ENCODE measurements at places on chromosomes 1 and 21.

- peak; percentile 77 for DNase-seq
These were observed 9.8 kb downstream of the EDN2 start for GRCh38 chr1:41474490-41475271.

DNA sequence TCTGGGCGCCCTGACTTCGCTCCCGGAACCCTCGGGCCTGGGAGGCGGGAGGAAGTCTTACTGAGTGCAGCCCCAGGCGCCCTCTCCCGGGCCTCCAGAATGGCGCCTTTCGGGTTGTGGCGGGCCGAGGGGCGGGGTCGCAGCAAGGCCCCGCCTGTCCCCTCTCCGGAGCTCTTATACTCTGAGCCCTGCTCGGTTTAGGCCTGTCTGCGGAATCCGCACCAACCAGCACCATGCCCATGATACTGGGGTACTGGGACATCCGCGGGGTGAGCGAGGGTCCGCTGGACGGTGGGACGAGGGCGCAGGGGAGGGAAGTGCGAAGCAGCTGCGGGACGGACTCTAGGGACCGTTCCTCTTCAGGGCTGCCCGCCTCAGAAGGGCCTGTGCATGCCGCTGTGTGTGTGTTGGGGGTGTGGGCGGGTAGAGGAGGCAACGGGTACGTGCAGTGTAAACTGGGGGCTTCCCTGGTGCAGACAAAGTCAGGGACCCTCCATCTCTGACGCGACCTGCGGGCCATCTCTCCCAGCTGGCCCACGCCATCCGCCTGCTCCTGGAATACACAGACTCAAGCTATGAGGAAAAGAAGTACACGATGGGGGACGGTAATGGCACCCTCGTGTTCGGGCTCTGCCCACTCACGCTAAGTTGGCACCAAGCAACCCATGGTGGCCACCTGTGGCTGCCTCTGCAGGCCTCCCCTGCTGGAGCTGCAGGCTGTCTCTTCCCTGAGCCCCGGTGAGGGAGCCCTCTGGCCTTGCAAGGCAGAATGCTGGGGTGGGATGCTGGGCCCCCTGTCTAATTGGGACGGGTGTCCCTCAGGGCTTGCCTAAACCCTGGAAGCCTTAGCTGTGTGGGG is at the start of gene GSTM1:
Gene GSTM1 (plus strand): TSS at position 177 of the 859 bp plus-strand sequence. CDS start 57 bp downstream, at position 234.
- no peak for DNase-seq

DNA sequence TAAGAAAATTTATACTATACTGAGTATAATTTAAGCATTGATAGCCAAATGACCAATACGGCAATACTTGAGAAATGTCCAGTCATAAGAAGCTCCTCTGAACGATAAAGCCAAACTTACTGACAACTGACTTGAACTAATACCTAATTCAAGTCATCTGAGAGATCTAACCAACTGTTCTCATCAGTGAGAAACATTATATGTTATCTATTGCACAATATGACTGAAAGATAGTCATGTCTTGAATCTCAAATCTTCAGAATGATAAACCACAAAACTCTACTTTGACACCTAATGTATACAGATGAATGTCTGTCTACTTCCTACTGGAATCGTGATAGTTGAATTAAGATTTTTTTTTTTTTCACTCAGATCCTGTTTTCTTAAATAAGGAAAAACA is 39.0 kb downstream of the APP start:
- no peak for DNase-seq

DNA sequence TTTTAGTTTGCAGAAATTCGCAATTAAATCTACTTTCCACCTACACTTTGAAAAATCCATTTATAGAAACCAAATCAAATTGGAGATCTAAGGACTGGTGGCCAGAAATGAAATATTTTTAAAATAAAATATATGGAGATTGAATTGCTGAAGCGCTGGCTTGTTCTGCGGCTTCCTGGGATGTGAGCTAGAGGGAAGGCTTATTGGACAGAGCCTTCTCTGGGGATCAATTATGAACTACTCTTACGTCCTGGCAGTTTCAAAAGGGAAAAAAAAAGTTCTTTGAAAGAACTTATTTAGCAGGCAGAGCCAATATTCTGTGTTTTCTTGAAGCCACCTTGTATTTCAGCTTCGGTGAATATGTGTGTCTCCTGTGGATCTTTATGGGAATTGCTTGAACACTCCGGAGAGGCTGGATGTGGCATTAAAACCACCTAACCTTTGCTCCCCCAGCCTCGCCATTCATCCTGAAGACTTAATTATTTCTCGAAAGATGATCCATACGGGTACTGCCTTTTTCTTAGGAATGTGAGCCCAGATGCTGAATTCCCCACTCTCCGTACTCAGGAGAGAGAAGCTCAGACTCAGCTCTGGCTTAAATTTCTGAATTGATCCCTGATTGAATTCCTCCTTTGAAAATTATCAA is 478.9 kb upstream of the VAMP3 start:
- DNase-seq: no peak

GRCh38 chr1:20702416-20702815 is 15.4 kb downstream of the KIF17 start:
- no peak for DNase-seq

DNA sequence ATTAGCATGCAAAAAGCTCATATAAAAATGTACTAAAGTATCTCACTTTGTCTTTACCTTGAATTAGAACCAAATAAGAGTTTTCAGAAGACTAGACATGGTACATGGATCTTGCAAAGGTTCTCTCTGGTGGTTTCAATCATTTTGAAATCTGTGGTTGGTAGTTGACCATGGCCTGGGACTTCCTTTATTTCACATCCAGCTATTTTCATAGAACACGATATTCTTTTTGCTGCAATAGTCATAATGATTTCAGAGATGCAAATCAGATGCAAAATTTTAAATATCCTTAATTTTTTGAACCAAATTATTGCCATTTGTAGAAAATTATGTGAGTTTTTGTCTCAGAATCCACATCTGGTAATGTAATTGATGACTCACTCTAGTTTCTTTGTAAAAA is 375.1 kb upstream of the ZP4 start:
- no peak for DNase-seq

DNA sequence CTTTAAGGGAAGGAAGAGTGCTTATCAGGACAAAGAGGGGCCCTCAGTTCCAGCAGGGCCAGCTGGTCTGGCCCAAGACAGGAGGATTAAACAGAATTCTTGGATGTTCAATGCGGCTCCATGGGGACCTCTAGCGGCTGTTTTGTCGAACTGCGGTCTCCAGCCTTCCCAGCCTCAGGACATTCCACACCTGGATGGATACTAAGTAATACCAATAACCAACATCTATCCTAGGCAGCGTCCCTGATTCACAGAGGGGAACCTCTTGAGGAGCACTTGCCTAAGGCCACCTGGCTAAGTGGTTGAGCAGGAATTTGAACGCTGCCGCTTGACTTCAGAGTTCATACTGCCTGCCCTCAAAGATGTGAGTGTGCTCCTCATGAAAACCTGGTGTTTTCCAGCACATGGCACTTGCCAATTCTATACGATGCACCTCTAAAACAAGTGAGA is 15.5 kb upstream of the CD247 start:
- DNase-seq: peak; percentile 5

DNA sequence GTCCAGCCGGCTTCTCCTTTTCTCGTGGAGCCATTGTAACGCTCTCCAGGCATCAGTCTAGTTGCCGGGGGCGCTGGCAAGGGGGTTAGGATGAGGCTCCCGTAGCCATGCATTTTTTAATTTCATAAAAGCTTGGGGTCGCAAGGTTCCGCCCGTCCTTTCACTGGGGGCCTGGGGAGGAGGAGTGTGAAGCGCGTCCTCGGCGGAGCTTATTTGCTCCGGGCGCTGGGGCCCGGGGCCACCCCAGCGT is 1.6 kb downstream of the ADGRL2 start:
- DNase-seq: no peak

- no peak for DNase-seq
These were observed 7.0 kb downstream of the S100B start for GRCh38 chr21:46597896-46598343.

- no peak for DNase-seq
These were observed 119.1 kb upstream of the GALNT2 start for GRCh38 chr1:229947968-229948367.

GRCh38 chr1:115275216-115275615 is 62.8 kb downstream of the NGF start:
- DNase-seq: no peak

DNA sequence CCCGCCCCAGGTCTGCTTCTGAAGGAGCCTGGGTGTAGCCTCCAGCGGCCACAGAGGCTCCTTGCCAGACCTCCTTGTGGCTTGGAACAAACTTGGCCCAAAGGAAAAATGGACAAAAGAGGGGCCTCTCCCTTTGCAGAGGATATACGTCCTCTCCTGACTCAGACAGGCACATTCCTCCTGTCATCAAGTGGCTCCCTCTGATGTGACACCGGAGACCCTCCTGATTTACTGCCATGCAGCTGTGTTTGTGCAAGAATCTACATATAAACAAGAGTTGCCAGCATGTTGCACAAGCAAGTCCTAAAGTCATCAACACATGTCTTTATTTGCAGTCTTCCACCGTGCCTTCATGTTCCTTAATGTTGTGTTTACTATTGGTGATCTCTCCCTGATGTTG is 54.1 kb upstream of the F3 start:
- DNase-seq: no peak

DNA sequence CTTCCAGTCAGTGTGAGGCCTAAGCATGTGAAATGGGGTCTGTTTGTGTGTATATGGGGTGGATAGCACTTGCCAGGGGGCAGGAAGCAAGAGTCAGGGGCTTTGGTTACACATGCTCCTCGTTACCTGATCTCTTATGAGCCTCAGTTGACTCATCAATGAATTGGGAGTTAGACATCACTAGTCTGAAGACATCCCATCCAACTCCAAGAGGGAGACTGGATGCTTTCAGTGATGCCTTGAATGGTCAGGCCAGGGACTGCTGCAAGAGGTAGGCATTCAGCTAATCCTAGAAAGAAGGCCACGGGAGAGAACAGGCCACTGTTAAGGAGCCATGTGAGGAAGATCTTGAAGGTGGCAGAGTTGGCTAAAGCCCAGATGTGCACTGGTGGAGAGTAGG is 6.3 kb downstream of the RAB25 start:
- no peak for DNase-seq

DNA sequence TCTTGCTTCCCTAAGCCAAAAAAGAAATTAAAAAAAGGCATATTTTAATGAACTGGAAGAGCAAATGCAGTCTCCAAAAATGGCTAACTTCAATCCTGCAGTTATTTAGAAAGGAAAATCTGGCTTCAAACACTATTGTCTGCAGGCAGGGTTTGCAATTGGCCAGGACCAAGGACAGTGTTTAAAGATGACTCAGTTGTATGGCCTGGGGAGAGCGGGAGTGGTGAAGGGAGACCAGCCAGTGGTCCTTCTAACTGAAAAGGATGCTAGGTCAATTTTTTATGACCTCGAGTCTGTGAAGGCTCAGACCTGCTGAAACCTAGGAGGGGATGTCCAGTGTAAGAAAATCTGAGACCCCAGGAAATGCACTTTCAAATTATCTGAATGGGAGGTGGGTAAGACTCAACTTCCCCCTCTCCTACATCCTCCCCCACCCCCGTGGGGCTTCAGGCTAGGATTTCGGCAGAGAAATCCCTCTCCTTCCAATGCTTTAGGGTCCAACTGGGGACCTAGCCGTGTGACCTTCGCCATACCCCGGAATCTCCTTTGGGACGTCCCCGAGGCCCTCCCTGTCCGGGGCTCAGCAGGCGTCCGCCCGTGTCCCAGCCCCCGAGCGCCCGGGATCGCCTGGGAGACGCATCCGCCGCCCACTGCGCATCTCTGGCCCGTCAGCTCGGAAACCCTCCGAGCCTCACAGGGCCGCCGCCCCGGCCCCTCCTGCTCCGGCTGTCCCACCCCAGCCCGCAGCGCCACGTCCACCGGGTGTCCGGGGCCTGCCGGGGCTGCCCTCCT is 602 bp upstream of the RIMKLA start:
- DNase-seq: peak; percentile 62

DNA sequence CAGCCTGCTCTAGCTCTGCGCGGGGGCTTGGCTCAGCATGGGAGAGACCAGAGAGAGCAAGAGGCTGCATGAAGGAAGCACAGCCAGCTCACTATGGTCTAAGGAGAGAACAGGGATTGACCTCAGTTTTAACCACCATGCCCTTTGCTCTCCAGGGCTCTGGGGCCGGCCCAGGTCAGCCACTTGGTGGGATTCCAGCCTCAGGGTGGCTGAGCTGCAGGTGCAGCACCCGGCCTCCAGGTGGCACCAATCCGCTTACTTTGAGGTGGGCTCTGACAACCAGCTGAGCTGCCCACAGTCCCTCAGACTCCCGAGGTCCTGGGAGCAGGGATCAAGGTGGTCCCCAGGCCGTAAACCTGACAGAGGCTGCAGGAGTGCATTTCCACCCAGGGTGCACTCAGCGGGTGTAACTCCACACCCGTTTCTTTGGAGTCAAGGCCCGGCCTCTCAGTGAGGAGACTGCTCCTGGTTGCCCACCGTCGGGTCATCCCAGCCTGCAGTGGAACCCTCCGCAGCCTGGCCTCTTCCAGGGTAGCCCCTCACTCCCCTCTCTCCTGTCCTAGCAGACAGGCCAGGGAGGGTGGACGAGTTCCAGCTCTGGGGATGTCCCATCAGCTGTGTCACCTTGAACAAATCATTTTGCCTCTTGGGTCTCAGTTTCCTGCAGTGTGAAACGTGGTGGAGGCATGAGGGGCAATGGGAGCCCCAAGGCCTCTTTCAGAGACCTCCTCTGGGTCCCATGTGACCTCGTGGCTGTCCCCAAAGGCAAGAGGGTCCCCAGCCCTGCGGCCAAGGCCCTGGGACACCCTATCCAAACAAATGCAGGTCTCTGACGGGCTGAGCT is 607 bp upstream of the LGR6 start:
- no peak for DNase-seq

DNA sequence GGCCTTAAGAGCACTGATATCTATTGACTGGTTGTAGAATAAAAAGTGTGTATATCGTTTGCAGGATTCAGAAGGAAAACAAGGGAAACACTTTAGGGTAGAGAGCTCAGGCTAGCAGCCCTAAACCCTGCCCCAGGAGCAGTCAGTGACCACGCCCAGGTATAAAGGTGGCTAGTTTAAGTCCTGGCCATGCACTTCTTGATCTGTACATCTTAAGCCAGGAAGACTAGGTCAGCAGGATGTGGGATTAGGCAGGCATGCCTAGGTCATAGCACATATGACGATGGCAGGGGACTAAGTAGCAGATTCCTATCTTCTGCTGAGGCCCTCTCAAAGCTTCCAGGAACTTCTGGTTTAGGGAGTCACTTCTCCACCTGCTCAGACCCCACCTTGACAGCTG is 158.0 kb upstream of the CD34 start:
- DNase-seq: no peak

DNA sequence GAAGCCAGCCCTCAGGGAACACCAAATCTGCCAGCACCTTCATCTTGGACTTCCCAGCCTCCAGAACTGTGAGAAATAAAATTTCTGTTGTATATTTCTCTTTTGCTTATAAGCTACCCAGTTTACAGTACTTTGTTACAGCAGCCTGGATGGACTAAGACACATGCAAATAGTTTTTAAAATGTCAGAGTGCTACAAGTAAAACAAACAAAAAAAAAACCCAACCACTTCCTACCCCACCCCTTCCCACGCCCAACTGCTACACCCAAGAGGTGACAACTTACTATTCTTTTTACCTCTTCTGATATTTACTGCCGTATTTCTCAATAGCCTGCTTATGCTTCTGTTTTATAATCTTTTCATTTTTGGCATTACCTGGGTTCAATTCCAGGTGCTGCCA is 8.6 kb upstream of the SPSB1 start:
- no peak for DNase-seq

Measured in NCI-H2029 (cell line).